ENCODE measurements at places on chromosomes 6 and 20.

DNA sequence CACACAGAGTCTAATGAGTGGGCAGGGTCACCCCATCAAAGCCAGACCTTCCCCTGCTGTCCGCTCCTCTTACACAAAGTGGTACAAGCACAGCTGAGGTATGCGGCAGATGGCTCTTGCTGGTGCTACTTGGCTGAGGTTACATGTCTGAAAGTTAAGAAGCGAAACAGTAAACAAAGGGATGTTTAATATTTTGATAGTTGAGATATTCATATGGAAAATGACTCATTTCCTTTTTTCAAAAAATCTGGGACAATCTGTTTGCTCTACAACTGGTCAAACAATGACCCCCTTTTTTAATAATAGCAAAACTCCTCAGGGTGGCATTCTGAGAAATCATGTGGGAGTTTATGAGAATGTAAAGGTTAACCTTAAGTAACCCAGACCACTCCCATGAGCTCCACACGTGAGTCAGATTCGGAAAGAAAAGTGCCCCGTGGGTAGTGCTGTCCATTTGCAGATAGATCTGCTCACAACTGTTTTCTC, 245.3 kb downstream of the TBXT start:
- no peak for DNase-seq

DNA sequence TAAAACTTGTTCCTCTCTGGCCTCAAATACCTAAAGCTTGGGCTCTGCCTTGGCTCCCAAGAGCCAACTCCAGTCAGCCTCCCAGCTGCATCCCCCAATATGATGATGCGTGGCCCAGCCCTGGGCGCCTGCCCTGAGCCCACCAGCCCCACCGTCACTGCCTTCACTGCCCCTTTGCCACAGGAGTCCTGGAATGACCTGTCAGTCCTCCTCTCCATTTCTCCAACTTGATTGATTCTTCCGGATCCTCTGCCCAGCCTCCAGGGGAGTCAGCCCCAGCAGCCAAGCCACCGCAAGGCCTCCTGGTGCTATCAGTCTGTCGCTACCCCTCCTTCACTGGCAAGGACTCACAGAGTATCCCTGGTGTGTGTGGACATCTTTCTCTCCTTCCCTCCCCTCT, 96.7 kb upstream of the PMEPA1 start:
- no peak for DNase-seq

- no peak for DNase-seq
Observed at GRCh38 chr6:74749211-74750147, 456.4 kb downstream of the COL12A1 start.

DNA sequence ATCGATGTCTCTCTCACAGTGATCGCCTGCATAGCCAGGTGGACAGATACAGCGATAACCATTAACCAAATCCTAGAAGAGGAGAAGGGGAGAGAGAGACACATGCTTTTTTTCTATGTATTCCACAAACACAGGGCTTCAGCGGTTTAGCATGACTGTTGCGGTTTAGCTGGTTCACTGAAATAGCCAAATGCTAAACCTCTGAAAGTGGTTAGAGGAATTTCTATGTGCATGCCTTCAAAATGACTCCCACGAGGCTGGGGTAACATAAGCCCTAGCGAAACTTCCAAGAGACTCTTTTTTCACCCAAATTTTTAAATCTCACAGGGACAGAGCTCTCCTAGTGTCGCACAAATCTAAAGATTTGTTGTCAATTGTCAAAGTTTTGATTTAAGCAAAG, 25.1 kb downstream of the JAG1 start:
- DNase-seq: no peak

- DNase-seq: no peak
Observed at GRCh38 chr6:70285201-70285600, 17.7 kb downstream of the COL9A1 start.

DNA sequence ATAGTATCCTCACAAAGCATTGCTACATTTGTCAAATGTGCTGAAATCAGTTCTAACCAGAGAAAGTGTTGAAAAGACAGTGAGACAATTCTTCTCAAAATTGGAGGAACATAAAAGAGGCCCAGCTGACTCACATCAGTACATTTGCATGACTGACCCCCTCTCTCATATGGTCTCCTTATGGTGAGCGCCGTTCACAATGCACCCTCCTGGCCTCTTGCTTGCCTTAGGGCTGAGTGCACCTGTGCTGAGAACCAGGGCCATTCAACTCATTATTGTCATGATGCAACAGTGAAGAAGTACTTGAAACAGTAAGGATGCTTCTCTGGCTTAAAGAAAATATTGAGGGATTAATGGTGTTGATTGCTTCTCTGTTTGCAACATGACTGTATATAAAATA, 375.2 kb upstream of the AGPAT4 start:
- no peak for DNase-seq

- DNase-seq: no peak
Observed at GRCh38 chr6:105282631-105283585, 103.1 kb upstream of the POPDC3 start.

DNA sequence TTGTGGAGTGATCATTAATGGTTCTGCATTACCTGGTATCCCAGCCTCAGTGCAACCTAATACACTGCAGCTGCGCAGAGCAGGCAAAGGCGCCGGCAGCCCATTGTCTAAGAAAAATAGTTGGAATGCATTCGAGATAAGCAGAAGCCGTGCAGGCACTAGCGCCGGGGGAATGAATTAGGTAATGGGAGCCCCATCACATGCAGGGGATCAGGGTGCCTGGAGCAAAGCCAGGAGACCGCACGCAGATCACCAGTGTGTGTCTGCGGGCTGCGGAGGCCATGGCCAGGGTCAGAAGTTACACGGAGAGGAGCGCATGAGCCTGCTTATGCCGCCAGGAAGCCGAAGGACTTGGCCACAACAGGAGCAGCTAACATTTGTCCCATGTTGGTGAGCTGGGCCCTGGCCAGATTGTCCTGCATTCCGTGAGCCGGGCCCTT, 156.8 kb downstream of the DLL1 start:
- no peak for DNase-seq

DNA sequence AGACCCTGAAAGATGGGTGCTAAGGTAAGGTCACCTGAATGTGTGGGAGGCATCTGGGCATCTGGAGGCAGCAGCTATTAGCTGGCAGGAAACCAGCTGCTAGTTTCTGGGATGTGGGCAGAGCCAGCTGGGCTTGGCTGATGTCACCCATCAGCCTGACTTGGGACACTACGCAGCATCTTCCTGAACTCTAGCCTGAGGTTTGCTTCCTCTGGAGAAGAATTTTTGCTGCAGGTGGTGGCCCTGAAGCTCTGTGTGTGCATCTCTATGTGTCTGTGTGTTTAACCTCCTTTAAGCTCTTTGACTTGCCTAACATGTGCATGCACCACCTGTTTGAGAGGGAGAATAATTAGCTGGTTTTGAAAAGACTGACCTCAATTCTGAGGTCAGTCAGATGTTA, 465.1 kb upstream of the CHD6 start:
- no peak for DNase-seq

DNA sequence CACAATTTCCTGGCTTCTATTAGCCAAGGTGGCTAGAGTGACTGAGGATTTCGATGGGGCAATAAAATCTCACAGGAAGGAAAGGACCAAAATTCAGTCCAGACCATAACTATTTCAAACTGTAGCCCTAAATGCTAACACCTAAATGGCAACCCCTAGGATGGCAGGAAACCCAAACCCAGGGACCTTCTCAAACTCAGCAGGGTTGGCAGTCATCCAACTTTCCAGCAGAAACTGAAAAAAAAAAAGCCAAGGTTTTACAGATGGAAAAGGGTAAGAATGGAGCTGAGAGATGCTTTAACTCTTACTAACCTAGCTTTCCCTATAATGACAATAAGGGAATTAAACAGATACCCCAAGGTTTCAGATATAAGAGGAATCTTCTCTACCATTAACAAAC, 10.5 kb downstream of the IBTK start:
- no peak for DNase-seq

- no peak for DNase-seq
Observed at GRCh38 chr6:11632231-11632630, 94.7 kb downstream of the TMEM170B start.

- DNase-seq: no peak
Observed at GRCh38 chr6:129667034-129667433, 42.9 kb downstream of the ARHGAP18 start.

GRCh38 chr20:62956387-62957135, 4.1 kb downstream of the SLC17A9 start:
- DNase-seq: no peak

DNA sequence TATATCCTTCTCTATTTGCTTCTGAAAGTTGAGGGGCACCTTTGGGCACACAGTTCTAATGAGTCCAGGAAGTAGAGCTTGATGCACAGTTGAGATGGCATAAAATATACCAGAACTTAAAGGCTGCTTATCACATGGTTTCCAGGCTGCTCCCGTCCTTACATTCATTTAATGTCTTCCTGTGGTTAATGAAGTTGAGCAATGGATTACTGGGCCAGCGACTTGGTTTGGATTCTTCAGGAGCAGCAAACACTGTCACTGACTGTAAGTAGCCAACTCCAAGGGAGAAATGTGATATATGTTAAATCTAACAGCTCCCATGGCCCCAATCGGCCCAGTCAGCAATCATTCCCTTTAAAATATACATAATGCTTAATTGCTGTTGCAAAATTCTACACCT, 9.0 kb upstream of the TSHZ2 start:
- DNase-seq: no peak

DNA sequence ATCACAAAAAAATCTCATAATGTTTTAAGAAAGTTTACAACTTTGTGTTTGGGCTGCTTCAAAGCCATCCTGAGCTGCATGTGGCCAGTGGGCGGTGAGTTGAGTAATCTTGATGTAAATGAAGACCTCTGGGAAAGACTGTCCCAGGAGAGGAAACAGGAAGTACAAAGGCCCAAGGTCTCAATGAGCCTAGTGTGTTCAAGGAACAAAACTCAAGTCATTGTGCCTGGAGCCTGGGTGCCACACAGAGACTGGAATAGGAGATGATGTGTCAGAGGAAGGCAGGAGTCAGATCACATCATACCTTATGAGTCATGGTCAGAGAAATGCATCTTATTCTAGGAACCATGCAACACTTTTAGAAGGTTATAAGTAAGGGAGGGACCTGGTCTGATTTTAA, 51.5 kb downstream of the COL19A1 start:
- peak; percentile 55 for DNase-seq

DNA sequence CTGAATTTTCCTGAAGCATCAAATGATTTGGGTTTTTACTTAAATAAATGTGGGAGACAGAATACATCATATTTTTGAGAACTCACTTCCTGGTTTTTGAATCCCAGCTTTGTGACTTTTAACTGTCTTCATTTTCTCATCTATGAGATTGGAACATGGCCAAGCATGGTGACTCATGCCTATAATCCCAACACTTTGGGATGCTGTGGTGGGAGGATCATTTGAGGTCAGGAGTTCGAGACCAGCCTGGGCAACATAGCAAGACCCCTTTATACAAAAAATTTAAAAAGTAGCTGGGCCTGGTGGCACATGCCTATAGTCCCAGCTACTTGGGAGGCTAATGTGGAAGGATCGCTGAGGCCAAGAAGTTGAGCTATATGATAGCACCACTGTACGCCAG, 122.3 kb downstream of the QKI start:
- DNase-seq: peak; percentile 49

DNA sequence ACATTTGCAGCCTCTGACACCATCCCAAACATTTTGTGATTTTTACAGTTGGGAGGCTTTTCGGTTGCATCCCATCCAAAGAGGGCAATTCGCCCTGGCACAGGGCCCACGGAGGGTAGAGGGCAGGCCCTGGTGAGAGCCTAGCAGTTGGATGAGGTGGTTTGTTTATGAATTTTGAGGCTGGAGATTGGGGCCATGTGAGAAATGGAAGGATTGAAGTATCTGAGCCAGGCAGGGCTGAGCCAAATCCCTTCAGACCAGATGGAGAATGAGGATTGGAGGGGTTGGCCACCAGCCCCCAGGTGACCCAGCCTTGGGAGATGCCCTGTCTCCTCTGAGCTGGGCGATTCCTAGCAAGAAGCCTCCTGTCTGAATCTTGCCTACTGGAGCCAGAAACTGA, 52.6 kb upstream of the CCDC167 start:
- DNase-seq: no peak

- no peak for DNase-seq
Observed at GRCh38 chr20:3461911-3462677, 8.7 kb upstream of the ATRN start.

DNA sequence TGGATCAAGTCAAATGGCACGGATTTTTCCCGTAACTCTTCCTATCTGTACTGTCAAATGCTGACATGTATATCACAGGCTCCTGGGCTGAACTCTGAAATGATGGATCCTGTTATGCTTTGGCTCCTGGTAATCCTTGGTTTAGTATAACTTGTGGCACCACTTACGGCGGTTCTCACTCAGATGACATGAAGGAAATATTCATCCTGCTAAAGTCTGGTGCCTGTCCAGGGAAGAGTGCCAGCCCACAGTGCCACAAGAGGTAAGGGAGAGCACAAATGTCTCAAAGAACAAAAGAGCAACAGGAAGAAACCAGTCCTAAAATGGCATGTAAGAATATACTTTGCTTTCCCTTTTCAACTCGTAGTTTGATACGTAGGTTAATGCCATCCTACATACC, 93.1 kb upstream of the TAB2 start:
- no peak for DNase-seq

- no peak for DNase-seq
Observed at GRCh38 chr6:11805259-11806053, 26.9 kb upstream of the ADTRP start.

- DNase-seq: no peak
Observed at GRCh38 chr6:112100561-112100960, 13.2 kb downstream of the FAM229B start.

DNA sequence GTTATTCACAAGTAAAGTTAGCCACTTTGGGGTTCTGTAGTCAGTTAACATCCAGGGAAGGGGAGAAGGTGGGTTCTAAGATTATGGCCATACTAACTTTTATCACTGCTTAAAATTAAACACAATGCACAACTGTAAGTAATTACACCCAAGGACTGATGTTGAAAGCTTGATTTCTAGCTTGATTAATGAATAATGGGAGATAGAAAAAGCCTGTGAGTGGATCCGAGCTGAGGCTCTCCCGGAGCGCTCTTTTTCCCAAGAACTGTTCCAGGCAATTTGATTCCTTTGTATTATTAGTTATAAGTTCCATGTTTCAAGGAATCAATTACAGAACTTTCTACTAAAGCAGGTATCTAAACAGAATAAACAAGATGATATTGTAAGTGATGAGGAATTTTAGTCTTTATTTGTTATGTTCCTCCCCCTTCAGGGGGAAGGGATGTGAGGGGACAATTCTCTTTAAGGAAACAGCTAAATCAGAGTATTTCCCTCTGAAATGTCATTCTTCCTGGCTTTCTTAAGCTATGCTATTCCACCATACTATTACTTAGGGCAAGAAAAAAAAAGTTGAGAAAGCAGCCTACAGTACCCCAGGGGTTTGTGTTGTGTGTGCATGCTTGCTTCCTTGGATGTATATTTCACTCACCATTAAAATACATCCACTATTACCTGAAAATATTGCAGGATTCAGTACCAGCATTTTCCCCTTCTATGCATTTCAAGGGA, 3.8 kb downstream of the TSHZ2 start:
- DNase-seq: no peak

Measured in suppressor macrophage treated with lipopolysaccharide for 1 hour (primary cell).